ENCODE measurements at places on chromosomes 3 and 15.

DNA sequence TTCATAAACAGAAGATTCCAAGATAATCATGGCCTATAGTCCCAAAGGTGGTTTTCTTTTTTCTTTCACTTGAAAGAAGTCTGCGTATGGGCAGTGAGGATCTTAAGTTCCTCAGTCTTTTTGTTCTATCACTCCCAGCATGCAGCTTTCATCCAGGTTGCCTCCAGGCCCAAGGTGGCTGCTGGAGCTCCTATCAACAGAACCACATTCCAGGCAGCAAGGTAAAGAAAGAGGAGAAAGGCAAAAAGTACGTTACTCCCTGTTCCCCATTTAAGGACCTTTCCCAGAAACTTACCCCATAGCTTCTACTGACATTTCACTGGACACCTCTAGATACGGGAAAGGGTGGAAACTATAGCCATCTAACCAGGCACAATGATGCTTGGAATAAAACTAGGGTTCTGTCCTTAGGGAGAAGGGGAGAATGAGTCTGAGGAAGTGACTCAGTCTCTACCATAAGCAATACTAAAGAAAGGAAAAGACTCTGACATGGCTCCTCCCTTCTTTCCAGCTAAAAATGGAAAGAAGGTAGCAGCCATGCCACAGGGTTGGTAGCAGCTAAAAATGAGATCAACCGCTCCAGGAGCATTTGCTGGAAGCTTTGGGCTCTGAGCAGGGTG, 313.9 kb upstream of the NR2E3 start:
- no peak for DNase-seq

- DNase-seq, result no peak
These were observed 904.6 kb downstream of the PDCD6IP start for GRCh38 chr3:34703053-34703452.

DNA sequence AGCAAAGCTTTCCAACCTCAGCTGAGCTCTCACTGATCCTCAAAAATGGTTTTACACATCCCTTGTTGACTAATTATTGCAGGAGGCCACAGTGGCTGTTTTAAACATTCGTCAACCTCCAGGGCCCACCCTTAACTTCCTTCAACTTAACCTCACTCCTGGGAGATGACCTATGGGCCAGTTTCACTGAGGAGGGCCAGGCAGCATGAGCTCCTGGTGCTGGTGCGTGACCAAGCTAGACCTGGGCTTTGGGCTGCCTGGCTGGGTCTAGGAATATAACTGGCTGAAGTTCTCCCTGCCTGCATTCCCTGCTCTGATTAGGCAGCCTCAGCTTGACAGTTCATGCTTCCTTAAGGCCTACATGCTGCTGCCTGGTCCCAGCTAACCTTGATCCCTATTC, 273.7 kb upstream of the ATP11B start:
- DNase-seq, result no peak

DNA sequence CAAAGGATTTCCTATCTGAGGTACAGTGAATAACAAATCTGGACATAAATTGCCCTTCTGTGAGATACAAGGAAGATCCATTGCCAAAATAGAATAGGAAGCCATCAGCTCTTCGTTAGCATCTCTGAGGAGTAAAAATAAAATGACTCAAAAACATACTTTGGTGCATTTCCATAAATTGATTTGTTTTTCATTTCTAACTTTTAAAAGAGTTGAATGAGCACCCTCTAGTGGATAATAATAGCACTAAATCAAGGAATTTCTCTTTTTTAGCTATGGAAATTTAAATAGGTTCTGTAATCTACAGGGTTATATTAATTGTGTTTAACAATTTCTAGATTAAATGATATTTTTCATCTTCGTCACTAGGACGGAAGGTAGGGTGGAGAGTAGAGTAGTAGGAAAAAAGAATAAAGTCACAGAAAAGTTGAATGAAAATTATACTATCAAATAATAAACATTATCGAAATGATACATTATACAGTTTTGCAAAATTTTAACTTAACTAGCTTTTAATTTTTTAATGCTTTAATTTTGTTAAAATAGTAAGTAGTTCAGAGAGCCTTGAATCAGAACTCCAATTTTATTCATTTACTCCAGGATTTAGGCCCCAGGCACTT, 6.4 kb downstream of the NSUN3 start:
- DNase-seq, result no peak

GRCh38 chr3:117566926-117567325, 857.3 kb downstream of the TUSC7 start:
- no peak for DNase-seq

DNA sequence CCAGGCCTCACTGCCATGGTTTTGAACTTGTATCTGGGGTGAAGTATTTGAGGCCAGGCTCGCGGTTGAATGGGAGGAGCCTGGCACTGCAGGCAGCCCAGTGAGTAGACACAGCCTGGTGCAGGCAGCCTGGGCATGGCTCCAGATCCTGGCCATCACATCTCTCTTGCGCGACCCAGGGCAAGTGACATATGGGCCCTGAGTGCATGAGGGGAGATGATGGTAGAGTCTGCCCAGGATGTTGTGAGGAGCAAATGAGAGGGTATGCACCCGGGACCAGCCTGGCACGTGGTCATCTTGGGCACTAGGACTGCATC, 103.5 kb downstream of the TBC1D2B start:
- no peak for DNase-seq

GRCh38 chr3:164806188-164806587, 272.1 kb downstream of the SI start:
- no peak for DNase-seq

GRCh38 chr3:1200371-1200770, 107.5 kb downstream of the CNTN6 start:
- no peak for DNase-seq

DNA sequence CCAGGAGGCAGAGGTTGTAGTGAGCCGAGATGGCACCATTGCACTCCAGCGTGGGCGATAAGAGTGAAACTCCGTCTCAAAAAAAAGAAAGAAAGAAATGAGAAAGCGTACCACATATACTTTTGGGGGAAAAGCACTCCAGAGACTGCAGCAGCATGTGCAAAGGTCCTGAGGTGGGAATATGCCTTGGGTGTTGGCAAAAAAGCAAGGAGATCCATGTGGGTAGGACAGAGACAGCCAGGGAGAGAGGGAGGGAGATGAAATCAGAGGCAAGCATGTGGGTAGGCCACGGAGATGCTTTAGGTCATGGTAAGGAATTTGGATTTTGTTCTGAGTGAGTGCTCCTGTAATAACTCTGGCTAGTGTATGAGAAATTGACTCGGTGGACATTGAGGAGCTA, 3.7 kb upstream of the SH3BP5 start:
- DNase-seq, result no peak

DNA sequence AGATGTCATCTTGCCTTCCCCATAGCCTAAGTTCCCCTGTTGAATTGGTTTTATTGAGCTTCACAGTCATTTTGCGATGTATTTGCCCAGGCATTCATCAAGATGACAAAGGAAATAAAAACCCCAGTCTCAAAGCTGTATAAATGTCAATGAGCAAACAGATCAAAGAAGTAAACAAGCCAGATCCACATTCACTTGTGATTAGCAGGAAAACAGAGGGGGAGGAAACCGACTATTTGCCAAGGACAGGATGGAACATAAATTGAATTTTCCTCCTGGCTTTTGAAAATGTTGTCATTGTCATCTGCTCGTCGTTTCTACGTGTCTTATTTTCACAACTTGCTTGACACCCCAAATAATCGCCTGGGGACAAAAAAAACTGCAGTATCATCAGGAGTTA, 83.5 kb downstream of the SV2B start:
- no peak for DNase-seq

- DNase-seq, result no peak
These were observed 87.4 kb downstream of the ADAMTS9 start for GRCh38 chr3:64600246-64600950.

GRCh38 chr15:38042707-38043445, 108.4 kb downstream of the TMCO5A start:
- DNase-seq, result no peak

DNA sequence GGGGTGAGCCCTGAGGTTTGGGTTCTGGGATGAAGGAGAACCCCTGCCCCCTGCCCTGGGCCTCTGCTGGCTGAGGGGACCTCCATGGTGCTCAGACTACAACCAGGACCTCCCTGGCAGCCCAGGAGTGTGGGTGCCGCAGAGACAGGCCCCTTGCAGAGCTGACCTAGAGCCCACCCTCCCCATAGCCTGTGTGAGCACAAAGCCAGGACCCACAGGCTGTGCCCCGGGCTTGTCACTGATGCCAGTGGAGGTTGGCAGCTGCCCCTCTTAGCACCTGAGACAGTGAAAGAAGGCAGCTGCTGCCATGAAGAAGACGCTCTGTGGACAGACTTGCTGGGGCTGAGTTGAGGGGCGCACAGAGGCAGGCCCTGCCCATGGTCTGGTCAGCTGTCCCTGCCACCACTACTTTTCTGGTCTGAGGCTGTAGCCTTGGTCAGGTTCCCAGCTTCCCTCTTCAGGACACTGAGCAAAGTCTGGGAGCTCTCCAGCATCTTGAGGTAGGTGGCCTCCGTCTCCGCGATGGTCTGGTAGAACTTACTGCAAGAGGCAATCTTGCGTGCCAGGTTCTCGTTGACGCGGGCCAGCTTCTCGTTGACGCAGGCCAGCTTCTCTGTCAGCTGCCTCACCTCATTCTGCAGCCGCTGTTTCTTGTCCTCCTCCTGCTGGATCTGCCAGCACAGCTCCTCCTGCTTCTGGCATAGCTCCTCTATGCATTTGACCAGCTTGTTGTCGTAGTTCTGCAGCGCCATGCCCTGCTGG, 23.0 kb downstream of the USP4 start:
- DNase-seq, result no peak

DNA sequence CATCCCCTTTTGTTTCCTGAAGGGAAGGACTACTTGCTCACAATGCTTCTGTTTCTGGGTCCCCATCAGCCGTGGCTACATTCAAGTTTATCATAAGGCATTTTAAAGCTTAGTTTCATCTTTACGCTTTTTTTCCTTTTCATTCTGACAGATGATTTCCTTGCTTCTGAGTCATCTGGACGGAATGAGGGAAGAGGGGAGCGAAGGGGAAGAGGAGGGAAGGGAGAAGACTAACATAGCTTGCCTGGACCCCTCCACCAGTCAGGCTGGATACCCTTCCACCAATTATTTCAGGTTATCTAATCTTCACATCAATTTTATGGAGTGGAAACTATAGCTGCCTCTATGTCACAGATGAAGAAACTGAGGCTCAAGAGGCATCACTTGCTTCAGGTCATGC, 27.6 kb downstream of the FAM3D start:
- DNase-seq, result no peak

GRCh38 chr3:49351521-49352011, 6.6 kb downstream of the GPX1 start:
- no peak for DNase-seq

- DNase-seq, result no peak
These were observed 241.2 kb downstream of the PYDC2 start for GRCh38 chr3:191702121-191702520.

GRCh38 chr3:55554634-55555425, 67.7 kb upstream of the WNT5A start:
- DNase-seq, result no peak

GRCh38 chr3:168384990-168385389, 289.3 kb upstream of the GOLIM4 start:
- DNase-seq, result no peak

DNA sequence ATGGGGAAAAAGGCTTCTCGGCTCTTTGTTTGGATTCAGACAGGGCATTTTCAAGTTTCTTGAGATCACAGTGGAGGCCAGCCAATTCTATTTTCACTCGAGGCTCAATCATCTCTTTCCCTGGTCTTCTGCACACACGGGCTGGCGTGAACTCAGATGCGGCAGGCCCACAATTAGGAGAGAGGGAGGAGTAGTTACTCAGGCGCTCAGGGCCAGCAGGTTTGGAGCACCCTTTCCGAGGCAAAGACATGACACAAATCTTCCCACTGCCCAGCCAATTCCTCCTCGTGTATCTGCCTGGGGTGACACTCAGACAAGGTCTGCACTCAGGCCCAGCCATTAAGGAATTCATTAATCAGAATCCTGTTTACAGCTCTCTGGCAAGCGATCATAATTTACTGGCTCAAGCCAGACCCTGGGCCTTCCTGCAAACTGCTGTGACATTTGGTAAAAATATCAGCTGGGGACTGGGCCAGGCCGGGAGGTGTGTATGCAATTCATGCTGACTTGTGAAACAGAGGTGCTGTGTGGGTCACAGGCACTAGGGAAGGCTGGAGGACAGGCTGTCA, 68.1 kb upstream of the TLE3 start:
- DNase-seq, result no peak

GRCh38 chr15:98610991-98611390, 37.3 kb upstream of the IGF1R start:
- DNase-seq, result no peak

DNA sequence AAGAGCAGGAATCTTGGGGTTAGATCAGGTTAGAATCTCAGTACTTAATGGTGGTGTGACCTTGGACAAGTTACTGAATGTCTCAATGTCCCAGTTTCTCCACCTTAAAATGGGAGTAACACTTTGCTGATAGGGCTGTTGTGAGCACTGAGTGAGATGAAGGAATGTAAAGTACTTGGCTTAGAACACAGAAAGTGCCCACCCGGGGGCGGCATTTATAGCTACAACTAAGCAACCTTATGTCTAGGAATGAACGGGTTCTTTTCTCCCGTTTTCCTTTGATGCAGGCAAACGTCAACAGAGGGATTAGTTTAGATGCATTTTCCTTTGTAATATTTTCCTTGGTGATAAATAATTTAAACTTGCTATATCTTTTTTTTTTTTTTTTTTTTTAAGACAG, 176.6 kb downstream of the USP13 start:
- DNase-seq, result no peak

DNA sequence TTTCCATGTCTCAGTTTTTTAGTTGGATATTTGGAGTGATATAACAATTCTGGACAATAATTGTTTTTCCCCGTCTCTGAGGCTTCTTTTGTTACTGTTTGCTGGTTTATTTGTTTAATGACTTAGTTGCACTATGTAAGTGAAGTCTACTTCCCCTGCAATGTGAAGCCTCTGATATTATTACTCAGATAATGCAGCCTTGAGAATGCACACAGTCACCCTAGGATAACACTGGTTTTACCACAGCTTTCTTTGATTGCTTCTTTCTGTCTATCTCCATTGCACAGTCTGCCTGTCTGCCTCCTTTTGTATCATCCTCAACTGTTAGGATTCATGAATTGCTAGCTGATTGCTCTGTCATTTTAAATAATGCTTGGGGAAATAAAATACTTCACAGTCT, 208.7 kb upstream of the ROBO1 start:
- DNase-seq, result no peak

- DNase-seq, result no peak
These were observed 295.5 kb downstream of the RPLP1 start for GRCh38 chr15:69748131-69748530.

- no peak for DNase-seq
These were observed at the start of gene SUCNR1 for GRCh38 chr3:151873398-151873797. Gene SUCNR1 (plus strand): TSS chr3:151873643. CDS start chr3:151879893, 6,250 bp downstream.

DNA sequence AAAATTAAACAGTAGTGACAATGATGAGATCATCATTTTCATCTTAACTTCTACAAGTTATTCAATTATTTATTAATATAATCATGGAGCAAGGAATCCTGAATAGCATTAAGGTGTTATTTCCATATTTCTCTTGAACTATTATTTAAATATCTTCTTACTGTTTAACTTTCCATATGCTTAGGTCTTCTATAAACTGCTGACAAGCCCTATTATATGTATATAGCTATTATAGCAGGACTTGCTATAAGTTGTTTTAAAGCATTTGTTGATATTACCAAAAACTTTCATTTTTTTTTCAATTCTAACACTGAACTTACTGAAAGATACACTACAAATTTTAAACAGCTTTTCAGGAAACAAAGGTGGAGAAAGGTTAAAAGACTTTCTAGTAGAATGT, 76.7 kb downstream of the PLD1 start:
- DNase-seq, result no peak

- no peak for DNase-seq
These were observed 7.9 kb upstream of the DNAJC17 start for GRCh38 chr15:40815042-40815698.

Data from stimulated activated CD4-positive, alpha-beta T cell treated with anti-CD3 and anti-CD28 coated beads, Interleukin-4, amount 100 ng/mL, for 4 hours (primary cell).